Hematopoietic multipotent progenitor cell treated with erythropoietin and hydrocortisone succinate and interleukin-3 and kit ligand, for 8 days (in vitro differentiated cells): ENCODE measurements at places on chromosomes 5 and 9.
A peak's percentile ranks its signal among the peaks of the same experiment; 100 is the strongest.

DNA sequence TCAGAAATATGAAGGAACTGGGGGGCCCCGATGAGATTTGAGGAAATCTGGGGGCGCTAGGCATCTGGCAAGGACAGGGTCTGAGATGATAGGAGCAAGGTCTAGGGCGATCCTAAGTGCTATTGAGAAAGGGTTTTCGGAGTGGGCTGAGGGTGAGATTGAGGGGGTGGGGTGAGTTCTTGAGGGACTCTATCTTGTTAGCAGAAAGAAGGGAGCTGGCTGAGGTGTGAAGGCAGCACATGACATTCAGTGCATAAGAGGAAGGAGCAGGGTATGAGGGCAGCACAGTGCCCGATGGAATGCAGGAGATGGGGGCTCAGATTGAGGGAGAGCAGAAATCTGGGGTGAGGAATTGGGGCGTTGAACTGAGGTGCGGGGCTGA is 640 bp downstream of the TRIM32 start:
- peak; percentile 3 for DNase-seq

DNA sequence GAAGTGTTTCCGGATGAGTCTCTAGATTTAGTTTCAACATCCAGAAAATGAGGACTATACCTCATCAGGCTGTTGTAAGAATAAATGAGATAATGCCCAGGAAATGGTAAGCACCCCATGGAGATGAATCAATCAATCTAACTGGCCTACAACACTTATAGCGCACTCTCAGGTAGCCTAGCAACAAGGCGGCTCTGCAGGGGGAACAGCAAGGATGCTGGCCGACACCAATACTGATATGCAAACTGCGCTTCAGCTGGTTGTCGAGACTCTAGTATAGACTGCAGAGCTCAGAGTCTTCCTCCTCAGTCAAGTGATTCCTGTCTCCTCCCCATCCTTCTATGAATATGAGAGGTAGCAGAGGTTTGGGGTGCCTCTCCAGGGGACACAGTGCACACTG is 218.8 kb upstream of the WWC1 start:
- DNase-seq, result no peak

GRCh38 chr5:1946776-1947175 is 64.1 kb upstream of the IRX4 start:
- DNase-seq, result no peak

- DNase-seq, result peak; percentile 73
Observed at GRCh38 chr9:5186416-5187169, 1.2 kb upstream of the INSL6 start.

GRCh38 chr5:171424726-171425125 is 5.3 kb downstream of the FGF18 start:
- DNase-seq, result no peak

GRCh38 chr9:88339317-88339716 is 48.9 kb upstream of the SPIN1 start:
- DNase-seq, result no peak

- peak; percentile 78 for DNase-seq
Observed at GRCh38 chr9:131393622-131394463, at the start of gene PRRC2B. TSS of gene PRRC2B (plus strand) at chr9:131394086. CDS start at chr9:131430145, 36,059 bp downstream.

GRCh38 chr9:111094433-111094924 is 56.2 kb upstream of the LPAR1 start:
- DNase-seq, result no peak

- no peak for DNase-seq
Observed at GRCh38 chr9:34976441-34976840, 13.1 kb upstream of the DNAJB5 start.

GRCh38 chr9:127976498-127976897 is 4.3 kb downstream of the EEIG1 start:
- no peak for DNase-seq

- peak; percentile 78 for DNase-seq
Observed at GRCh38 chr5:69217151-69217511, 17.6 kb upstream of the CDK7 start.
